CD8-positive, alpha-beta memory T cell (primary cell): ENCODE measurements at places on chromosomes 3 and 15. TPM values are rescaled to one million over a fixed set of nuclear protein-coding genes. Genes with fewer than 3 reads are reported as not detected.

ZCWPW2 gene
- 0.27 TPM for total RNA-seq

EOMES gene
- total RNA-seq, result 37.2 TPM

DMXL2 gene
- 5.8 TPM for total RNA-seq

KNG1 gene
- not detected for total RNA-seq

CD86 gene
- 1.2 TPM for total RNA-seq

PLS1 gene
- total RNA-seq, result 3.7 TPM

GOLGA6L24 gene
- total RNA-seq, result not detected

TNNC1 gene
- total RNA-seq, result 2.2 TPM

ADGRG7 gene
- not detected for total RNA-seq

SPCS1 gene
- 154 TPM for total RNA-seq

GCSAM gene
- total RNA-seq, result 4.8 TPM

RETNLB gene
- total RNA-seq, result not detected

GPR171 gene
- total RNA-seq, result 188 TPM

RFC4 gene
- 110 TPM for total RNA-seq

LYZL4 gene
- total RNA-seq, result not detected

FGF7 gene
- not detected for total RNA-seq

TM6SF1 gene
- total RNA-seq, result 0.55 TPM

SLC2A2 gene
- not detected for total RNA-seq

EIF4E3 gene
- total RNA-seq, result 24.1 TPM

GABRB3 gene
- not detected for total RNA-seq

UACA gene
- total RNA-seq, result 0.81 TPM

SCAANT1 gene
- total RNA-seq, result not detected

CPNE9 gene
- total RNA-seq, result 0.16 TPM

HGD gene
- 0.98 TPM for total RNA-seq

GPR156 gene
- total RNA-seq, result 0.04 TPM

FBN1 gene
- 0.13 TPM for total RNA-seq

ZNF80 gene
- total RNA-seq, result 1.8 TPM

TERC gene
- 13.7 TPM for total RNA-seq

ZNF445 gene
- 16.2 TPM for total RNA-seq

DCLK3 gene
- not detected for total RNA-seq
